ENCODE measurements at places on chromosomes 12 and 14.

- no peak for DNase-seq
These were observed 663 bp downstream of the LRRK2 start for GRCh38 chr12:40225337-40225983.

DNA sequence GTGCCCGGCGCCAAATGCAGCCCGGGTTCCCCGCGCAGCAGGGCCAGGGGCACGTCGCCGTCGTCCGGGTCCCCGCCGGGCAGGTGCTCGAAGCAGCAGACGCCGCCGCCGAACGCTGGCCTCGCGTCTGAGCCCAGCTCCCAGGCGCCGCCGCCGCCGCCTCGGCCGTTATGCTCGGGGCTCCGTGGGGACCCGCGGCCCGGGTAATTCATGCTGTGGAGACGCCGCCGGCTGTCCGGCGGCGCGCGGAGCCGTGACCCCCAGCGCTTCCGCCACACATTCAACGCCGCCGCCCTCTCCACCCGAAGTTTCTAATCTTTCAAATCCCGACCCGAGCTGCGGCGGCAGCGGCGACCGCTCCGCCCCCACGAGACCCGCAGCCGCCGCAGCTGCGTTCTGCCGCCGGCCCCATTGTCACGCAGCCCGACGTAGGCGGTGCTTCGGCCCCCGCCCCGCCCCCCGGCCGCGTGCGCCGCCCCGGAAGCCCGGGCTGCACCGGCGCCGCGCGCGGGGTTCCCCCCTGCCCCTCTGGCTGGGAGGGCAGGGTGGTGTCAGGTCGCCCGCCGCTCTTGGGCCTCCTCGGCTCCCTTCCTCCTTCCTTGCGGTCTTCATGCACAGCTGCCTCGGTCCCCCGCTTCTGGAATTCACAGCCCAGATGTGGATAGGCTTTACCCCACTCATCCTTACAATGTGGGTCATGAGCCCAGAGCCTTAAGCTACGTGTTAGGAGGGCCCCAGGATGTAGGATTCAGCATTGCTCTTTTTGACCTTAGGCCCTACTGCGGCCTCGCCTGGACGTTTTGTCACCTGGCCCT is at the start of gene DDHD1:
DDHD1 (minus strand) TSS at position 437 of the 815 bp plus-strand sequence; CDS start at position 212, 225 bp downstream.
- peak; percentile 70 for DNase-seq

DNA sequence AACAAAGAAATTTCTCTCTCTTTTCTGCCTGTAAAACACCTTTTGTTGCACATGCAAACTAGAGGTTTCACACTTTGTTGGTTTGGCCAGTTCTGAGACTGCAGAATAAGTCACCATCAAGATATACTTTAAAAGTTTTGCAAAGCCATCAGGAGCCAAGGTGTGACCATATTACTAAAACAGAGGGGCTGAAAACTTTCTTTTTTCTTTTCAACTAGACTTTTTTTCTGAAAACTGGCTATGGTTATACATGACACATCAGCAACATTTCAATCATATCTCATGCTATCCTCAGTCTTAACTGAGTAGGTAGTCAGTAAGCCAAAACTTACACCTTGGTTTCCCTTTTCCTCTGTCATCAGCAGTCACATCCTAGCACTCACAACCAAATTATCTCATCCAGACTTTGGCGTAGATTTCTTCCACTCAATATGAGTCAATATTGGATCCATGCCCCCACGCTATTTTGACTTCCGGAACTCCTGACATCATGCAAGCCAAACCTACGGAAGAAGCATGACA is 4.1 kb upstream of the IFNG start:
- no peak for DNase-seq

DNA sequence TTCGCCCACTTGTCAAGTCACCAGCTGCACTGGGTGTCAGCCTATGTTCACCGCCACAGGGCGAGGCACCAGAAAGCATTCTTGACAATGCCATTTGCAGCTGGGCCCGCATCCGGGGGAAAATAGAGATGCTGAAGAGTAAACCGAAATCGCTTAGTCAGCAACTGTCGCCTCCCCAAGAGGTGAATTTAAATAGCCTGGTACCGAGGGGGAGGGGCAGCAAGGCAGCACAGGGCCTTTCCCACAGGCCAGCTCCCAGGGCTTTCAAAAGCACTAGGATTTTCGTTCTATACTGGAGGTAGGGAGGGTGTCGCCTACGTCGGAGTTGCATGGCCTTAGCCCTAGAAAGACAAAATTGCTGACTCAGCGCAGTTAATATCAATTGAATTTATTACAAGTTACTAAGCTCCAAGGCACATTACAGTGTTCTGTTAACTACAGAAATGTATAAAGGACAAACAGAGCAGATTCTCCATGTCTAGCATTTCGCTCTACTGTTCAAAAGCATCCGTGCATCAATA is 4.3 kb downstream of the IRF2BPL start:
- no peak for DNase-seq

GRCh38 chr14:42884100-42884499 is 1277.4 kb downstream of the LRFN5 start:
- no peak for DNase-seq

DNA sequence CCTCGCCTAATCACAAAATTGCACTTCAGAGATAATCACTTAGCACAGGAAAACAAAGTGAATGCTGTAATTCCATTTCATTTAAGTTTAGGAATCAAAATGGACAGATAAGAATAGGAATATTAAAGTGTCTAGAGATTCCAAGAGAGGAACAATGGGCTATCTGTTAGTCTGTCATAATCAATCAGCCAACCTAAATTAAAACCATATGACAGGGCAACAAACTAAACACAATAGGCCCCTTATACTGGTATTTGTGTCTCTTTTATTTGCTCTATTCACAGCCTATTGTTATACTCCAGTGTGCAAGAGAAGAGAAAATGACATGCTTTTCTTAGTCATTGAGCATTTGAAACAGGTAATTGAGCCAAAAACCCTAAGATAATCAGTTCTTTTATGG is 259.4 kb downstream of the PRKD1 start:
- DNase-seq: no peak

- DNase-seq: no peak
These were observed 277.4 kb downstream of the BCL11B start for GRCh38 chr14:98994561-98994960.

- DNase-seq: no peak
These were observed 61.4 kb upstream of the ELK3 start for GRCh38 chr12:96132819-96133218.

- no peak for DNase-seq
These were observed 1426.9 kb downstream of the AACS start for GRCh38 chr12:126492181-126492580.

- DNase-seq: no peak
These were observed at the start of gene LPAR5 for GRCh38 chr12:6635856-6636531. Gene LPAR5 (minus strand): TSS chr12:6635959. CDS start chr12:6621248, 14,711 bp downstream.

DNA sequence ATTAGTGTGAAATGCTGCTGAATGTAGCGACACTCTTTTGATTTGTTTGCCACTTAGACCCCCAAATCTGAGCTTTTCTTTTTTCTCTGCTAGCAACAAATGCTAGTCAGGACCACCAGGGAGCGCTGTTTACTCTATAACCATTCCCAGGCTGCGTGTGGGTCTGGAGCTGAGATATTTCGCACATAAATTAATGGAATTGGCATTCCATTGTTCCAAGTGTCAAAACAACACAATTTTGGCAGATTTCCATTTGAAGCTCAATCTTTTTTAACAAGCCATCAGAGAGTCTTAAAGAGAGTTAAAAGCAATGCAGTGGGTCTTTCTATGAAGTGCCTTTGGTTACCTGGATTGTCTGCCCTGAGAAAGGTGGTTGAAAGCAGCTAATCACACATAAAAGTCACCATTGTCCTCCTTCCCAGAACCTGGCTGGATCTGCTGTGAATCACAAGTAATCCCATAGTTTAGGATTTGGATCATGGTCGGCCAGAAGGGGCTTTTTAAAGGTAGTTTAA is 7.4 kb upstream of the TMEM132C start:
- DNase-seq: no peak

- DNase-seq: no peak
These were observed 52.0 kb upstream of the PPP2R5C start for GRCh38 chr14:101709533-101709881.

DNA sequence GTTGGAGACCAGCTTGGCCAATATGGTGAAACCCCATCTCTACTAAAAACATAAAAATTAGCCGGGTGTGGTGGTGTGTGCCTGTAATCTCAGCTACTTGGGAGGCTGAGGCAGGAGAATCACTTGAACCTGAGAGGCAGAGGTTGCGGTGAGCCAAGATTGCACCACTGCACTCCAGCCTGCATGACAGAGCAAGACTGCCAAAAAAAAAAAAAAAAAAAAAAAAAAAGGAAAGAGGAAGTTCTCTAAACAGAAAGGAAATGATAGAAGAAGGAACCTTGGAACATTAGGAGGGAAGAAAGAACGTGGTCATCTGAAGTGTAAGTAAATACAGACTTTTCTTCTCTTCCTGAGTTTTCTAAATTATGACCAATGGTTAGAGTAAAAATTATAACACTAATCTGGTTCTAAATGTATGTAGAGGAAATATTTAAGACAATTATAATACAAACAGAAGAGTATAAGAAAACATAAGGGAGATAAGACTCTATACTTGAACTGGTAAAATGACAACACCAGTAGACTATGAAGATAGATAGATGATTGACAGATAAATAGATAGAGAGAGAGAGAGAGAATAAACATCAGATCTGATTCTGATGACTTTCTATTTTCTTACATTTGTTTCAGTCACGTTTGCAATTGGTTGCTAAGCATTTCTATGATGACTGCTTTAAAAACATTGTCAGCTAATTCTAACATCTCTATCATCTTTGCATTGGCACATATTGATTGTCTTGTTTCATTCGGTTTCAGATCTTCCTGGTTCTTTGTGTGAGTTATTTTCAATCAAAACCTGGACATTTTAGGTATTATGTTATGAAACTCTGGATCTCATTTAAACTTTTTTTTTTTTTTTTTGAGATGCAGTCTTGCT is 12.9 kb upstream of the CORO1C start:
- DNase-seq: no peak

DNA sequence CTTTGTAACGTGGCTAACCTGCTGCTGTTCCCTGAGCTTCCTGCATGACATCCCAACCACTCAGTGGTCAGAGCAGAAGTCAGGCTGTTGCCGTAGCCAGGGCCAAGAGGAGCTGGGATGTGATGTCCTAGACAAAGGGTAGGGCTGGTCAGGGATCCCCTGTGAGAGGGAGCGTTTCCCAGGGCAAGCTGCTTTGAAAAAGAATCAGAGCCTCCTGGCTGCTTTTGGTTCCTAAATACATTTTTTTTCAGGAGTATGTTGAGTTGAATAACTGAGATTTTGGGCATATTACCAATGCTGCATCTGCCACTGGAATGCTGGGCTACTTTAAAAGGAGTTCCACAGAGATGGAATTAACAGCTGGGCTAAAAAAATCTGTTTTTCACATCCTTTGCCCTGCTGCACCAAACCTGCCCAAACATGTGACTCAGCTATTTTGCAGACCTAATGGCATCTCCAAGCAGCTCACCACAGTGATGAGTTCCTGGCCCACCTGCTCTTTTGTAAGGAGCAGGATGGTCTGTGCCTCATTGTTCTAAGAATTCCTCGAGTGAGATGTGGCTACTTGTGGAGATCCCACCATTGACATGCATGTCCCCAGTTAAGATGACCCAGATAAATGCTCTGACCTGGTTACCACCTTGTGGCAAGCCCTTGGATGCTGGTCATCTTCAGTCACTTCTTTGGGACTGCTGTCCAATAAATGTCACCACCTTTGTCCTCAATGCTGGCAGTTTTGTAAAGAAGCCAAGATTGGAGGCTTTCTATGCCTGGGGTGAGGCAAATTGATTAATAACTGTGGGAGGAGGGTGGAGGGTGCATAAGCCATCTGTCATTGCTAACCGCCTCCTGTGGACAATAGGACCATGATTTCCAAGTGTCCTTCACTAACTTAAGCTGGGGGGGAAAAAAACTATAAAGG is 24.1 kb downstream of the ANKRD13A start:
- no peak for DNase-seq

GRCh38 chr12:91483471-91483985 is 300.9 kb upstream of the DCN start:
- no peak for DNase-seq

- no peak for DNase-seq
These were observed 283.5 kb downstream of the NELL2 start for GRCh38 chr12:44592626-44593025.

GRCh38 chr12:70933133-70933532 is 12.6 kb upstream of the PTPRR start:
- DNase-seq: no peak

GRCh38 chr14:44649061-44649460 is 142.0 kb upstream of the FSCB start:
- DNase-seq: no peak

GRCh38 chr12:15996254-15996653 is 85.1 kb downstream of the DERA start:
- no peak for DNase-seq

DNA sequence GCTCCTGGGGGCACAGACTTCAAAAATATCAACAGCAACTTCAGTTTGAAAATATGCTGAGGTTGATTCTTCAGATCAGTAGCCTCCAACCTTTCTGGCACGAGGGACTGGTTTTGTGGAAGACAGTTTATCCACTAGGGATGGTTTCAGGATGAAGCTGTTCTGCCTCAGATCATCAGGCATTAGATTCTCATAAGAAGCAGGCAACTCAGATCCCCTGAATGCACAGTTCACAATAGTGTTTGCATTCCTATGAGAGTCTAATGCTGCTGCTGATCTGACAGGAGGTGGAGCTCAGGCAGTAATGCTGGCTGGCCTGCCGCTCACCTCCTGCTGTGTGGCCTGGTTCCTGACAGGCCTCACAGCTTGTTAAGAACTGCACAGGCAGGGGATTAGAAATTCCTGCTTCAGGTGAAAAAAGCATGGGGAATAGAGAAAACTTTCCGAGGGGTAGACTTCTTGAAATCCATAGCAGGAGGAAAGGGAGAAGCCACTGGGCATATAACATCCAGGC is 12.8 kb downstream of the EPYC start:
- DNase-seq: no peak

DNA sequence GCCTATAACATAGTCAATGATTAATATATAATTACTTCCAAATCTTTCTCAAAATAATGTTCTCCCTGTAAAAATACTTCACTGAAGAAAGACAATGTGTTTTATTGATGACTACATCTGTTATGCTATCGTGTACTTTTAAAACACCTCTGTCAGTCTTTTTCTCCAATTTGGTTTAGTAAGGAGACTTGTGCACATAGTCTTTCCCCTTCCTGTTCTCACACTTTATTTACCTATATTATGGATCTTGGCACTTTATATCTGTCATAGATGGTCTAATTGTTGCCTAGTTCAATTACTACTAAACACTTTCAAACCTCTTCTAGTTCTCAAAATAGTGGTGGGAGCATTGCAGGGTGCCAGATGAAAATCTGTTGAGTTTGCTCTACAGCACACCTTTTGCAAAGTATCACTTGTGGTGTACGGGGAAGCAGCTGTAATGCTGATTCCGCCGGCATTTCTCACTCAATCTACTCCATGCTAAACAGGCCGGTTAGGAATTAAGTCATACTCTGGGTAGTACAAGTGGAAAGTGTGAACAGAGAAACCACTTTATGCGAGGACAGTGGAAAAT is 1.1 kb upstream of the INSM2 start:
- no peak for DNase-seq

GRCh38 chr14:106506881-106507305 is 980.5 kb downstream of the TMEM121 start:
- peak; percentile 34 for DNase-seq
